ENCODE measurements at places on chromosomes 12 and 14. TPM values are rescaled to one million over a fixed set of nuclear protein-coding genes. Genes with fewer than 3 reads are reported as not detected.

Gene P3H3
- 1.3 TPM for total RNA-seq

Gene PIK3C2G
- not detected for total RNA-seq

Gene KRT75
- total RNA-seq, result not detected

Gene KRT82
- not detected for total RNA-seq

Gene BCL11B
- 174 TPM for total RNA-seq

Gene RPL41
- total RNA-seq, result 5,668 TPM

Gene DAAM1
- 22.6 TPM for total RNA-seq

Gene RNASE7
- total RNA-seq, result not detected

Gene VWF
- total RNA-seq, result 0.55 TPM

Gene ZFYVE26
- 29.9 TPM for total RNA-seq

Gene NFKBIA
- 1,805 TPM for total RNA-seq

Gene SLCO1B1
- total RNA-seq, result not detected

Gene TAS2R20
- 1.7 TPM for total RNA-seq
